Stimulated activated CD4-positive, alpha-beta T cell treated with anti-CD3 and anti-CD28 coated beads, Interleukin-1b, Interleukin-23, amount 100 ng/mL, for 1 hour (primary cell): ENCODE measurements at places on chromosomes 3 and 15.
A peak's percentile ranks its signal among the peaks of the same experiment; 100 is the strongest.

- DNase-seq, result no peak
Measured at GRCh38 chr15:86906376-86906775, 826.7 kb downstream of the AGBL1 start.

DNA sequence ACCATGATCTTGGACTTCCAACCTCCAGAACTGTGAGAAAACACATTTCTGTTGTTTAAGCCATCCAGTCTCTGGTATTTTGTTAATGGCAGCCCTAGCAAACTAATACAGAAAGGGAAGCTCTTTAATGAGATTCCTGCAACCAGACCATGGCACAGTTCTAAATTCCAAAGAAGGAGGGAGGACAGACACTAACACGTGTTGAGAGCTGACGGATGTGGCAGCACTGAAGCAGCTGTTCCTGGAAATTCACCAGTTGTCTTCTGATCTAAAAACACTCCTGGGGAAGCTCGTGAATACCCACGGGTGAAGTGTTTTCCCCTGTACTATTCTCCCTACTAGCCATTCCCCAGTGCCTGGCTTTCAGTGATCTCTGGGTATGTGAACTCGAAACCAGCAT is 56.7 kb downstream of the RPL22L1 start:
- DNase-seq, result no peak

DNA sequence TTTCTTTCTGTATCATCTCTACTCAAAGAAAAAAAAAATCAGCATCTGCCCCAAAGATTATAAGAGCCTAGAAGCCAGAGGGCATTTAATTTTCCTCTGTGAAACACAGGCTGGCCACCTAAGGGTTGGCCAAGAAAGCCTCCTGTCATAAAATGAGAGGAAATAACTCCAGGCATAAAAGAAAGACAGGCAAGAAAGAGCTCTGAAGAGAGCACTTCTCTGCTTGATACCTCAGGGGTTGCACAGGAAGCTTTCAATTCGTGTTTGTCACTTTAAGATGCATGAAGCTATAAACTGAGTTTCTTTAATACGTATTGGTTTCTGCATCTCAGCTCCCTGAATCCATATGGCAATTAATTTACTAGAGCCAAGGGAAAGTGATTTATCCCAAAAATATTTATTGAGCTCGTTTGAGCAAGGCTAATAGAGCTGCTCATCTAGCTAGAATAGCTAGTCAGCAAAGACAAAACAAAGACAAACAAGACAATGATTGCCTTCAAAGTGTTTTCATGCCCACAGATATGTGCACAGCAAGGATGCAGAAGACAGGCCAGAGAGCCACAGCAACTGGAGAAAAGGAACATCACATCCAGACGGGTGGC is 35.5 kb downstream of the ATP8B4 start:
- DNase-seq, result no peak

DNA sequence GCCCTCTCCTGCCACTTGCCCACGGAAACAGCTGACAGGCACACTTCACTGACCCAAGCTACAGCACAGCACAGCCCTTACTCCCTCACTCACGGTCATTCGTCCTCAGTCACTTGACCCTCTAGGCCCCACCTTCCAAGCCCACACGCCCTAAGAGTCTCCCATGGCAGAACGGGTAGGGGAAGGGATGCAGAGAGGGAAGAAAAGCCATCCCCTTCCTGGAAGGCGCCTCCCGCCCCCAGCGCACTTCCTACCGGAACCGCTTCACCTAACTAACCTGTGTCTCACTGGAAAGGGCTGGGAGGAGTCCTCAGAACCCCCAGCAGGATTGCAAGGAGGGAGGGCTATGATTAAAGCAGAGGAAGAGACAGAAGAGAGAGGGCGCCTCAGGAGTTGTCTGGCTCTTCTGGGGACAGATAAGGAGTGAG is 22.9 kb downstream of the EPHB3 start:
- DNase-seq, result no peak

DNA sequence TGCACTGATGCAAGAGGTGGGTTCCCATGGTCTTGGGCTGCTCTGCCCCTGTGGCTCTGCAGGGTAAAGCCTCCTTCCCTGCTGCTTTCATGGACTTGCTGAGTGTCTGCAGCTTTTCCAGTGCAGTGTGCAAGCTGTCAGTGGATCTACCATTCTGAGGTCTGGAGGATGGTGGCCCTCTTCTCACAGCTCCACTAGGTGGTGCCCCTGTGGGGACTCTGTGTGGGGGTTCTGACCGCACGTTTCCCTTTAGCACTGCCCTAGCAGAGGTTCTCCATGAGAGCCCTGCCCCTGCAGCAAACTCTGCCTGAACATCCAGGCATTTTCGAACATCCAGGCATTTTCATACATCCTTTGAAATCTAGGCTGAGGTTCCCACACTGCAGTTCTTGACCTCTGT is 329.8 kb upstream of the NAALADL2 start:
- no peak for DNase-seq

DNA sequence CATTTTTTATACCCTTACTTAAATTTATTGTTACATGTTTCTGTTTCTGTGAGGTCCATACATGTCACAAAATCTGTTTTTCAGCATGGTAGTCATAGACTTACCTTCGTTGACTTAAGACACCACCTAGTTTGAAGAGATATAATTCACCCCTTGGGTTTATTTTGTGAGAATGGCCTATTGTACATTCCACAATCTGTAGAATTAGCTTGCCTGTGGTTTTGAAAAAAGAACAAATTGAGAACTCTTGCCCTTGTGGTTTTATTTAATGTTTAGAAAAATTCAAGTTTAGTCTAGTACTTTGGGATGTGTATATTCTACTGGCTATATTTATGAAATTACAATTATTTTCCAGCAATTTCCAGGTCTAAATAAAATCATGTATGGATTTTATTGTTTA is 31.6 kb downstream of the FILIP1L start:
- no peak for DNase-seq

DNA sequence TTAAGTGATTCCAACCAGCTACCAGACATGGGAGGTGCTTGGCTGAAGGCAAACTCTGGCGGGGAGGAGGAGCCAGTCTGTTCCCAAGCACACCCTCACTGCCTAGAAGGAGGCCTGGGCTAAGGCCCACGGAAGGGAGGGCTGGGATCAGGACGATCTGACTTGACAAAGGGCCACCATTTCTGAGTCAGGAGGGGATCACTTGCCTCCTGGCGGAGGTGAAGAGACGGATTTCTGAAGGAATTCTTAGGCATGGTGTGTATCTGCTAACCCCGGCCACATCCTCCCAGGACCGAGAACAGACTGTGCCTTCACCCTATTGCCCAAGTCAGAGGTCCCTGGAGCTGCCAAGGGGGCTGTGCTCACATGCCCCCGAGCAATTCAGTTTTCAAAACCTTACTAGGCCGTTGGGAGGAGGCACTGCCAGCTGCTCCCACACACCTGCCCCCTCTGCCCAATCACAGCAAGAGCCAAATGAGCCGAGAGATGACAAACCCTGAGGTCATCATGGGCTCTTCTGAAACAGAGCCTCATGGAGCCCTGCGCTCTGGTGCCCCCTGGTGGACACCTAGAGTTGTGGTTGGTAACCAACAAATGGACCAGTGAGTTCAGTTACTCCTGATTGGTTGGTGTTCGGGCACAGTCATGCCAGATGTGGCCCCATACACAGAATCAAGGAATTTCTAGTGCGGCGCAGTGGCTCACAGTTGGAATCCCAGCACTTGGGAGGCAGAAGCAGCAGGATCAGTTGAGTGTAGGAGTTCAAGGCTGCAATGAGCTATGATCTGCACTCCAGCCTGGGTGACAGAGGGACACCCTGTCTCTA is 6.5 kb upstream of the TNK2 start:
- DNase-seq, result peak; percentile 97

GRCh38 chr3:4447295-4447999 is 19.6 kb downstream of the SUMF1 start:
- no peak for DNase-seq

DNA sequence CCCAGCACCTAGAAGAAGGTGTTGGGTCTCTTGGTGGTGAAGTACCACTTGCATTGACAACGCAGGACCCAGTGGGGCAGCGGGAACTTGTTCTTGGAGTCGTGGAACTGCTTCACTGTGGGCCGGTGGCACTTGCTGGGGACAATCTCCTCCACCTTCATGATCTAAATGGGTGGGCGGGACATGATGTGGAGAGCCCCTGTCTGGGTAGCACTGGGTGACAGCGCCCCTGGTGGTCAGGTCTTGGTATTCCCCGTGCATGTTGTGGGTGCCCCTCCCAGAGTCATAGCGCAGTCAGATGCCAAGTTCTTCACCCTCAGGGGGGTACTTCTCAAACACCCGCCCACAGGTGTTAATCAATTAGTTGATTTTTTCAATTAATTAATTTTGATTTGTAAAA is 60.2 kb downstream of the AGBL1 start:
- DNase-seq, result peak; percentile 5

DNA sequence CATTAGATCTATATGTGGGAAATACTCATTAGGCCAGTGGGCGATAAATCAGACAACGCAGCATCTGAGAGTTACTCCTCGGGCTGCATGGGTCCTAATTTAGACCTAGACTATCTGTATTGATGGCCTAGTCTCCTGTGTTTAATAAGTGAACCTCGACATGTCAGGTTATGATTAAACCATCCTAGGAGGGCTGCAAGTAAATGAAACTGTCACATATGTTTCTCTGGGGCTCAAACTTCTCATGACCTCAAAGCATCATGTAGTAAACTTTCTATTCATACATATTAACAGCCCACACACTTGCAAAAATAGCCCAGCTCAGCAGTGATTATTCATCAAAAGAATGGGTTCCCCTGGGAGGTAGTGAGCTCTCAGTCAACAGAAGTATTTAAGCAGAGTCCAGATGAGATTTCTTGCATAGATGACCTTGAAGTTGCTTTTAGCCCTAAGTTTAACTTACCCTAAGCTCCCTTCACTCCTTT is 51.6 kb downstream of the RAB11A start:
- no peak for DNase-seq

DNA sequence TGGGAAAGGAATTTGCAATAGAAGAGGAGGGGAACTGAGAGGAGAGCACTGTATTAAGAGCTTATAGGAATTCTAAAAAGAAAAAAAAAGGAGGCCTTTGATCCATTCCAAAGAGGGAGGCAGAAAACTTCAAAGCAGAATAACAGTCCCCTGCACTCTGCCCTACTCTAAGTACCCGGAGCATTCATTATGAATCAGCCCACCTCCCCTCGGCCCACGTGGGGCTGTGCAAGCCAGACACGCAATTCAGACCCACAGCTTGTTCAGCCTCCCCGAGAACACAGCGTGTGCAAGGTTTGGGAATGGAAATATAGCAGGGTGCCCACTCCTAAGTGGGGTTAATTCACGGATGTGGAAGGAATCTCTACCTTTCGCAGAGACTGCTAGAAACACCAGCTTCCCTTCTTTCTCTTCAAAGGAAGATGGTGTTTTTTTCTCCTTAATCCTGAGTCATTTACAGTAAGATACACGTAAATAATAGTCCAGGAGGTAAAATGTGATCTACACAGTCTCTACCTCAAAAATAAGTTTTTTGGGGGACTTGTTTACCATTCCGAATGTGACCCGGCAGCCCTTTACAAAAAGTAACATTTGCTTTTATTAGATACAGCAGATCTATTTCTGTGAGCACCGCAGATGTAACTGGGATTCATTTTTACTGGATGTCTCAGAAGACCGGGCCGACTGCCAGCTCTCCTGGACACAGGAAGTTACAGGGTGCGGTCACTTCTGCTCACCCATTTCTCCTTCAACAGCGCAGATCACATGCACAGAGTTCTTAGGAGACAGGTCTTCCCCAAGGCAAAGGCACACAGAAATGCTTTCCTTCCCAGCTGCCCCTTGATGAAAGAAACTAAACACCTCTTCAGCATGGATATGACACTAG is 768.5 kb upstream of the CFAP20DC start:
- DNase-seq, result no peak

DNA sequence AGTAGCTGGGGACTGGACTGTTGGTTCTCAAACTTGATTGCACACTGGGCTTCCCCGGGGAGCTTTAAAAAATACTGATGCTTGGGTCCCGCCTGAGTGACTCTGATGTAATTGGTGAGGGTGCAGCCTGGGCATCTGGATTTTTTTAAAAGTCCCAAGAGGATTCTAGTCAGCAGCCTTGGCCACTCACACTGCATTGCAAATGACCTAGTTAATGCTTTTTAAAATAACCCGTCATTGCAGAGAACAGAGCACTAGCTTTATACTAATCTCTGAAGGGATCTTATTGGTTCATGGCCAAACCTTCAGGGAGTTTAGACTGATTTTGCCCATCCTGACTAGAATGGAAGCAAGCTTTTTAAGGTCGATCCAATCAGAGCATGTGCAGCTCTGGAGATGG is 310.6 kb upstream of the PROK2 start:
- DNase-seq, result no peak

DNA sequence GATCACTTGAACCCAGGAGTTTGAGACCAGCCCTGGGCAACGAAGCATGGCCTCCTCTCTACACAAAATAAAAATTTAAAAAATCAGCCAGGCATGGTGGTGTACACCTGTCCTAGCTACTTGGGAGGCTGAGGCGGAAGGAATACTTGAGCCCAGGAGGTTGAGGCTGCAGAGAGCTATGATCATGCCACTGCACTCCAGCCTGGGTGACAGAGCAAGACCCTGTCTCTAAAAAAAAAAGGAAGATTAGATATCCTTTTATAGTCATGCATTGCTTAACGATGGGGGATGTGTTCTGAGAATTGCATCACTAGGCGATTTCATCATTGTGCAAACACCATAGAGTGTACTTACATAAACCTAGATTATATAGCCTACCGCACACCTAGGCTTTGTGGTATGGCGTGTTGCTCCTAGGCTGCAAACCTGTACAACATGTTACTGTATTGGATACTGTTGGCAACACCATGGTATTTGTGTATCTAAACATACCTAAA is 12.6 kb downstream of the ALAS1 start:
- no peak for DNase-seq

GRCh38 chr3:69294014-69294766 is 91.7 kb downstream of the FRMD4B start:
- no peak for DNase-seq

GRCh38 chr3:182937293-182938051 is 42.9 kb downstream of the DCUN1D1 start:
- DNase-seq, result no peak

DNA sequence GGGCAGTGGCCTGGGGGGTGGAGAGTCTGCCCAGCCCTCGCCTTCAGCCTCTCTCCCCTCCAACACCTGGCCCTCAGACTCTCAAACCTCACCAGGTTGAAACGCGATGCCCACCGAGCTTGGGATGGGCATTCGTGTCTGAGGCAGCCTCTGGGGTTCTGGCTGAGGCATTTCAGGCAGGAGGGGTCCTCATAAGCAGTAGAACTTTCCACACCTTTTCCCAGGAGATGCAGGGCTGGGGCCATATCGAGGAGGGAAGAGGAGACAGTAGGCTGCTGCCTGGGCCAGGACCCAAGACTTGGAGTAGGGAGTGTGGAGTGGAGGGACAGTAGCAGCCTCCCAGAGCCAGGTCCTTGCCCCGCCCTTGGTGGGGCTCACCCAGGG is 24.6 kb downstream of the ACAA1 start:
- DNase-seq, result no peak

GRCh38 chr3:124599779-124600693 is 130.2 kb upstream of the UMPS start:
- DNase-seq, result no peak

GRCh38 chr3:20307383-20307782 is 121.4 kb upstream of the SGO1 start:
- DNase-seq, result no peak

- no peak for DNase-seq
Measured at GRCh38 chr15:100704281-100705055, 102.1 kb downstream of the ASB7 start.
